ENCODE measurements at places on chromosomes 5 and 9.

GRCh38 chr9:35517552-35518224, 27.8 kb downstream of the RUSC2 start:
- DNase-seq, result no peak

- no peak for DNase-seq
Measured at GRCh38 chr9:105332471-105332870, 88.0 kb downstream of the SLC44A1 start.

DNA sequence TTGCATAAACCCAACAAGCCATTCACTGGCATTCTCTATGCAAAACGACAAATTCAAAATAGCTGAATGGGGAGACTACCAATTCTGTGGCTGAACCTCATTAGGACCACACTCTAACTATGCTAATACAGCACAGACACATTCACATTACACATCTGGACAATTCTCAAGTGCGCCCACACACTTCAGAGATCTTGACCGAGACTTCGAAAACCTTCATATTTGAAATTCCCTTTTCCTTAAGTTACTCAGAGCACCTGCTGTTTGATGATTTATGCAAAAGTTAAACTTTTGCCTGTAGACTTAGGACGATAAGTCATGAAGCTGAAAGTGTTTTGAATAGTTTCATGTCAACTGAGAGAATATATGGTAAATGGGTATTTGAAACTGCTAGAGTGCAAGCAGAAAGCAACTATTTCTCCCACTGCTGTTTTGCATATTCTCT, 111.9 kb downstream of the FBN2 start:
- DNase-seq, result no peak

GRCh38 chr9:1591310-1591709, 423.8 kb upstream of the SMARCA2 start:
- no peak for DNase-seq

GRCh38 chr5:145859897-145860296, 12.9 kb downstream of the GRXCR2 start:
- DNase-seq, result no peak

GRCh38 chr5:40587376-40587775, 92.3 kb upstream of the PTGER4 start:
- no peak for DNase-seq
